ENCODE measurements at places on chromosomes 12 and 14.
A peak's percentile ranks its signal among the peaks of the same experiment; 100 is the strongest.

DNA sequence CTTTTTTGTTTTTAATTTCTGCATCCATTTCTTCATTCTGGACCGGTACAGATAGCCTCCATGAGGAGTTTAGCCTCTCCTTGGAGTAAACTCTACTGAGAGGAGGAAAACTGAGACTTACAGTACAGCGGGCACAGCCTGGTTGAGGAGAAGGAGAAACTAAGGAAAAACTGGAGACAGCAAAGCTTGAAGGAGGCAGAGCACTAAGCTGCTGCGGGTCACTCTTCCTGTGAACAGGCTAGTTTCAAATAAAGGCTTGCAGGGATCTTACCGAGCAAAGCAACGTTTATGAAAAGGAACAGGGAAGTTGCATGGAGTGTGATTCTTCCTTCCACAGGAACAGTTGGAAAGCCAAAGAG is 348 bp upstream of the SSTR1 start:
- no peak for DNase-seq

- peak; percentile 32 for DNase-seq
These were observed 16.2 kb downstream of the ABHD4 start for GRCh38 chr14:22614240-22614799.

- DNase-seq = no peak
These were observed 214.4 kb upstream of the ALG10B start for GRCh38 chr12:38102197-38102596.

DNA sequence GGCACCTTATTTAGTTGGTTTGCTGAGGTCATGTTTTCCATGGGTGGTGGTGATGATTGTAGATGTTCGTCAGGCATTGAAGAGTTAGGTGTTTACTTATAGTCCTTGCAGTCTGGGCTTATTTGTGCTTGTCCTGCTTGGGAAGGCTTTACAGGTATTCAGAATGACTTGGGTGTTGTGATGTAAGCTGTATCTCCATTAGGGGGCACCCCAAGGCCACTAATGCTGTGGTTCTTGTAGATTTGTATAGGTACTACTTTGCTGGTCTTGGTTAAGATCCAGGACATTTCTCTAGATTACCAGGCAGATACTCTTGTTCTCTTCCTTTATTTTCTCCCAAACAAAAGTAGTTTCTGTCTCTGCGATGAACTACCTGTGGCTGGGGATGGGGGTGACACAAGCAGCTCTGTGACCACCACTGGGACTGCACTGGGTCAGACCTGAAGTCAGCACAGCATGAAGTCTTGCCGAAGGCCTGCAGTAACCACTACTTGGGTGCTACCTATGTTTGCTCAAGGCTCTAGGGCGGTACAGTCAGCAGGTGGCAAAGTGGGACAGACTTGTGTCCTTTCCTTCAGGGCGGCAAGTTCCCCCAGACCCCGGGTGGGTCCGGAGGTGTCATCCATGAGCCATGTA is 35.8 kb upstream of the FBXO33 start:
- DNase-seq = peak; percentile 33

GRCh38 chr12:11825278-11825677 is 175.8 kb downstream of the ETV6 start:
- DNase-seq = no peak

GRCh38 chr12:81329085-81329484 is 251.2 kb downstream of the ACSS3 start:
- peak; percentile 4 for DNase-seq

DNA sequence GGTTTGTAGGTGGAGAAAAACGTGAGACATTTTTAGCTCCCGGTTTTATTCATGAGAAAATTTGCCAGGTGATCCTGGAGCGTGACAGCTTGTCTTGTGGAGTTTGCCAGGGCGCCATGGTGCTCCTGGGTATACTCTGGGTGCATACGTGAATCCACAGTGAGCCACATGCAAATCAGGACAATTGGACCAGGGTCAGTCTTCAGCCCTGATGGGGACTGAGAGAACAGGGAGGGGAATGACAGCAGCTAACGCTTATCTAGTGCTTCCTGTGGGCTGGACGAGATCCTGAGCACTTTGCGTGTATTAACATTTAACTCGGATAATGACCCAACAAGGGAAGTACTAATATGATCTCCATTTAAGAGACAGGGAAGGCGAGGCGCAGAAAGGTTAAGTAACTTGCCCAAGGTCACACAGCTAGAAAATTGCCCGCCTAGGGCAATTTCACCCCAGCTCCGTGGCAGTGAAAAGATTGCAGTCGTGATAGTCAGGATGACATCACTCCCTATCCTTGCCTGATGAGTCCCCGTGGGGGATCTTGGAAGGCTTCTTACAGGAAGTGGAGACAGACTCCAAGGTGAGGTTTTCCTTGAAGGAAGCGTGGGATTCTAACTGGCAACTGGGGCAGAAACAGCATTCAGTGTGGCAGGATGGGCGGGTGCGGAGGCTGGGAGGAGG is 118.4 kb upstream of the NCOR2 start:
- DNase-seq = no peak

GRCh38 chr12:128932521-128932920 is 79.2 kb downstream of the GLT1D1 start:
- DNase-seq = no peak

- DNase-seq = no peak
These were observed 40.9 kb downstream of the FRMD6 start for GRCh38 chr14:51692646-51693045.

GRCh38 chr14:56005191-56006053 is 112.8 kb upstream of the PELI2 start:
- peak; percentile 50 for DNase-seq

DNA sequence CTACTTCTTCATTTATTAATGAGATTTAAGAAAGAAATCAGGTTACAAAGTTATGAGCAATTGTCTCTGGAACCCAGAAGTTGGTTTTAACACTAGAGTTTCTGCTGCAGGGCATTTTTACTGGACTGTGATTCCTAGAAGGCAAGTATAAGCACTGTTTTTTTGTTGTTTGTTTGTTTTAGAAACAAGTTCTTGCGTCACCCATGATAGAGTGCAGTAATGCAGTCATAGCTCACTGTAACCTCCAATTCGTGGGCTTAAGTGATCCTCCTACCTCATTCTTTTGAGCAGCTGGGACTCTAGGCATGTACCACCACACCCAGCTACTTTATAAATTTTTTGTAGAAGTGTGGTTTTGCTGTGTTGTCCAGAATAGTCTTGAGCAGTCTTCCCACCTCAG is 25.6 kb downstream of the RAP1B start:
- peak; percentile 60 for DNase-seq

GRCh38 chr12:49792181-49792970 is 35.8 kb downstream of the NCKAP5L start:
- DNase-seq = no peak

- DNase-seq = no peak
These were observed 90.2 kb upstream of the SYT10 start for GRCh38 chr12:33529810-33530209.

DNA sequence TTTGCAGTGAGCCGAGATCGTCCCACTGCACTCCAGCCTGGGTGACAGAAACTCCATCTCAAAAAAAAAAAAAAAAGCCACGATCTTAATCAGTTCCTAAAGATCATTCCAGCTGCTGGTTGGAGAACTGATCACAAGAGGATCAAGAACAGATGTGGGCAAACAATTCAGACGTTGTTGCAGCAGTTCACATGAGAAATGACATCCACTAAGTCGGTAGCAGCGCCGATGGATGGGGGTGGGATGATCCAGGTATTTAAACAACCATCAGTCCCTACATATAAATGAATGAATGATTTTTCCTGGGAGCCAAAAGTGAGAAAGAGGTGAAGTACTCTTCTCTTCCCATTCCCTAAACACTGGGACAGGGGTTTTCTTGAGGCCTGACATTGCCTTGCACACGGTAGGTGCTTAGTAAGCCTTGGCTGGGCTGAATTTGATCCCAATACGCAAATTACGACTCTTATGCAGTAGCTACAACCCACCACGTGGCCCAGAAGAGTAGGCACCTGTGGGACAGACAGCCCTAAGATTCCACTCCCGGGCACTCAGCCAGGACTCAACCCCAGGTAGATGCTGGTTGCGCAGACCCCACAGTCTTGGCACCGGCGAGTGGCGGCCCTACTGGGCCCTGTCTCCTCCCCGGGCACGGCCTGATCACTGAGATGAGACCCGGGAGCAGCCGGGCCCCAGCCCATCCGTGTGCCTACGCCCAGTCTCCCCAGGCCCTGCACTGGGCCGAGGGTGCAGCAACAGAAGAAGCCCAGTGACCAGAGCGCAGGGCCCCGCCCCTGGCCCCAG is 565 bp downstream of the SPRYD3 start:
- no peak for DNase-seq

- no peak for DNase-seq
These were observed 25.1 kb upstream of the TBX3 start for GRCh38 chr12:114709112-114709511.

GRCh38 chr12:120892265-120892664 is 11.9 kb downstream of the SPPL3 start:
- DNase-seq = no peak

GRCh38 chr12:22262309-22262708 is 72.2 kb downstream of the ST8SIA1 start:
- DNase-seq = no peak

DNA sequence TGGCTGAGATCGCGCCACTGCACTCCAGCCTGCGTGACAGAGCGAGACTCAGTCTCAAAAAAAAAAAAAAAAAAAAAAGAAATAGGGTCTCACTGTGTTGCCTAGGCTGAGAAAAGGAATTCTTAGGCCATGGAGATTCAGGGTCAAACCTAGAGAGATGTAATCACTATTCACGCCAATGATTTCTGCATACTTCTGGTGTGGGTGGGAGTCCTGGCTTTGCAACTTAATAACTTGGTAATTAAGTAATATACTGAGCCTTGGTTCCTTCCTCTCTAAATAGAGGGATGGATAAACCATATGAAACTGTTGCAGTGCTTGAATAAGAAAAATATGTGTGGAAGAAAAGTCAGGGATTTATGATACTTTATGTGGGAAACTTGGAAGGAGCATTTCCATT is 2.7 kb downstream of the ZNF410 start:
- no peak for DNase-seq

GRCh38 chr12:9065607-9065856 is 50.2 kb downstream of the A2M start:
- DNase-seq = peak; percentile 7

DNA sequence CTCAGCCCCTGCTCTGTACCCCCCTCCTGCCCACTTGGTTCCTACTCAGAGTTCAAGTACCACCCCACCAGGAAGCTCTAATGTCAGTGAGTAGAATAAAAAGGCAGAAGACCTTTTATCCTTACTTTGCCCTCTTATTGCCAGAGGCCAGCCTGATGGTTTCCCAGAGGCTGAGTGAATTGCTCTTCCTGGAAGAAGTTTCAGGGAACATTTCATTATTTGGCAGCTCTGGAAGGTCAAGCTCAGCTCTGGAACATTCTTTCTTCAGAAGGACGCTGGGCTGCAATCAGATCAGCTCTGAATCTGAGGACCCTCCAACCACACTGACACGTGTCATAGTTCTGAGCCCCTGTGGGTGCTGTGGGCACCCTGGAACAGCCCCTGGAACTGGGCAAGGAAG is 188.9 kb downstream of the ETV6 start:
- DNase-seq = no peak

DNA sequence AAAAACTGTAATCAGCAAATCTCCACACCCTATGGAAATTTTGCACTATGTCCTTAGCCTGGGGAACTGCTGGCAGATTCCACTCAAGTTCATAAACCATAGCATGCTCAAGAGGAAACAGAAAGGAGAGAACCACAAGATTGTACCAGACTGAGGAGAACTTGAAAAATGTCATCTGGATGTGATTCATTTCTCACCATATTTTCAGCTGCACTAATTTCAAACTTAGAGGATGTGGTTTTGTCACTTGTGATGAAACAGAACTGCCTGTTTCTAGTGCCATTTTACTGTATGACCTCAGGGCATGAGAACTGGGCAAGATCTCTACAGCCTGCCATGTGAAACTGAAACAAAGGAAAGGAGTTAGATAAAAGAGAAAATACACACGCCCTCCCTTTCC is 1493.1 kb upstream of the FLRT2 start:
- DNase-seq = peak; percentile 96

- no peak for DNase-seq
These were observed 341.6 kb upstream of the FKBP4 start for GRCh38 chr12:2453076-2453760.

GRCh38 chr12:52004042-52004648 is 2.6 kb upstream of the TAMALIN start:
- DNase-seq = no peak

- no peak for DNase-seq
These were observed 2.8 kb downstream of the RAPGEF3 start for GRCh38 chr12:47755655-47756562.

DNA sequence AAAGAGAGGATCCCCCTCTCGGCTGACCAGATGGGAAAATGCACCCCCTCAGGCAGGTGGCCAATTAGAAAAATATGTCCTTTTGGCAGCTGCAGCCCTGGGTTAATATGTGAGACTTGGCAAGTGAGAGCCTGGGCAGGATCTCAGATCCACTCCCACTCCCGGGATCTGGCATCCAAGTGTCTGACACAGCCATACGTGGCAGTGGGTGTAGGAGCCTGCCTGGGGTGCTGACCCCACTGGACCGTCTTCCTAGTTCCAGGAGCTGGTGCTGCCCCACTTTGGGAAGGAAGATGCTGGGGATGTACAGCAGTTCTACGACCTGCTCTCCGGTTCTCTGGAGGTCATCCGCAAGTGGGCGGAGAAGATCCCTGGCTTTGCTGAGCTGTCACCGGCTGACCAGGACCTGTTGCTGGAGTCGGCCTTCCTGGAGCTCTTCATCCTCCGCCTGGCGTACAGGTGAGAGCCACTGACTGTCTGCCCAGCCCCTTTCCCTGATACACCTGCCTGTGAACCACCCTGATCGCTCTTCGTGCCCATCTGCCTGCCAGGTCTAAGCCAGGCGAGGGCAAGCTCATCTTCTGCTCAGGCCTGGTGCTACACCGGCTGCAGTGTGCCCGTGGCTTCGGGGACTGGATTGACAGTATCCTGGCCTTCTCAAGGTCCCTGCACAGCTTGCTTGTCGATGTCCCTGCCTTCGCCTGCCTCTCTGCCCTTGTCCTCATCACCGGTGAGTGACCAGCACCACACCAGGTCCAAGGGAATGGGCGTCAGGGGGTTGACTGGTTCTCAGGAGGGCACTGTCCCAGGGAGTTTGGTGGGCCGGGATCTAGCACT is 5.8 kb downstream of the NR4A1 start:
- DNase-seq = no peak

- no peak for DNase-seq
These were observed 383.7 kb downstream of the ETNK1 start for GRCh38 chr12:23008623-23009022.

- no peak for DNase-seq
These were observed 371.7 kb downstream of the RGS6 start for GRCh38 chr14:72303930-72304329.

GRCh38 chr12:67982164-67982563 is 7.1 kb upstream of the IFNG-AS1 start:
- no peak for DNase-seq

GRCh38 chr12:116922194-116922897 is 11.6 kb downstream of the FBXW8 start:
- no peak for DNase-seq

GRCh38 chr12:29286081-29286790 is 94.7 kb downstream of the ERGIC2 start:
- no peak for DNase-seq

DNA sequence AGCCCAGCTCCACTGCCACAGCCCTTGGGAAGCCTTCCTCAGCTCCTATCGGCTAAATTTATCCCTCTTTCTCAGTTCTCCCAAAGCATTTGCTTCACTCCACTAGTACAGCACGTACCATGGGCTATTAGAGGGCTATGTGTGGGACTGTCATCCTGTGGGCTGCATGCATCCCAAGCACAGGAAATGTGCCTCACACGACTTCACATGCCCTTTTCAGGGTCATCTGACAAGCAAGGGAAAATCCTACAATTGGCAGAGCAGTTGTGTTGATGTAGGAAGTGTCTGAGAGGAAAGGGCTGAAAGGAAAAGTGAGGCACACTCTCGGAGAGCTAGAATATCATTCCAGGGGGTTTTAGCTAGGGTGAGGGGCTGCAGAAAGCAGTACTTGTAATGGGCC is 47.6 kb downstream of the NINJ2 start:
- no peak for DNase-seq

All from common myeloid progenitor, CD34-positive (primary cell).